IPS-NIHi11 (cell line): ENCODE measurements at places on chromosomes 13 and 19.

GRCh38 chr19:49888510-49888824, 8.2 kb downstream of the IL4I1 start:
- DNase-seq: no peak

DNA sequence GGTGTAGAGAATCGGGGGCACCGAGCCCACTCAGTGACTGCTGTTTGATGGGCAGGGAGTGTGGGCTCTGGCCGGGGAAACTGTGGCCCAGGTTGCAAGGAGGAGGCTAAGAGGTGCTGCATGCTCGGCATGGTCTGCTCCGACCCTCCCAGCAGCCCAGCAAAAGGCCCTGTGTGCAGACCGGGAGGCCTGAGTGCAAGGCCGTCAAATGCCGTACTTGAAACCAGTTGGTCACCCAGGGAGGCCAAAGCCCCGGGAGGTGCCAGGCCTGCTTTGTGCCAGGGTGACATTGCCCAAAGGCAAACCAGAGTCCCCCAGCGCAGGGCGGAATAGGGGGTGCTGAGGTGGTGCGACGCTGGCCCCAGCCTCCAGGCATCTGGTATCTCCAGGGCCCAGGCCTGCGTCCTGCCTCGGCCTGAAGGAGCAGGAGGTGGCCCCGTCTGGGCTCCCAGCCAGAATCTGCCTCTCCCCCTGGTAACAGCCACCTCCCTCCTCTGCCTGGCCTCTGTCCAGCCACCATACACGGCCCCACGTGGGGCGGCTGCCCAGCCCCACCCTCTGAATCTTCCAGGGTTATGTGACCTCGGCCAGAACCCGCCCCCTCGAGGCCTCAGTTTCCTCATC, 4.0 kb downstream of the PIK3R2 start:
- DNase-seq: no peak

- DNase-seq: no peak
Measured at GRCh38 chr13:27973291-27973690, 4.2 kb upstream of the CDX2 start.

DNA sequence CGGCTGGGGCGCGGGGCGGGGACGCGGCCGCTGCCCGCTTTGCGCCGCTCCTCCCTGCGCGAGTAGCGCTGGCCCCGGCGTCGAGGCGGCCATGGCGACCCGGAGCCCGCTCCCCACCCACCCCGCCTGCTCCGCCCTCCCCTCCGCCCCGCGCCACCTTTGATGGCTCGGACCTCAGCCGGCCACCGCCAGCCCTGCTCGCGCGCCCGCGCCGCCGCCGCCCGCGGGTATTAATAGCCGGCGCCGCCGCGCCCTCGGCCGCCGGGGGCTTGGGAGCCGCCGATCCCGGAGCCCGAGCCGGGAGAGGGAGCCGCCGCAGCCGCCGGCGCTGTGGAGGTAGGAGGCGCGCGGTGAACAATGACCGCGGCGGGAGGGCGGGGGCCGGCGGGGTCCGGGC, 261 bp downstream of the FARP1 start:
- DNase-seq: no peak

GRCh38 chr19:42249149-42249750, 5.7 kb downstream of the ERF start:
- DNase-seq: no peak

DNA sequence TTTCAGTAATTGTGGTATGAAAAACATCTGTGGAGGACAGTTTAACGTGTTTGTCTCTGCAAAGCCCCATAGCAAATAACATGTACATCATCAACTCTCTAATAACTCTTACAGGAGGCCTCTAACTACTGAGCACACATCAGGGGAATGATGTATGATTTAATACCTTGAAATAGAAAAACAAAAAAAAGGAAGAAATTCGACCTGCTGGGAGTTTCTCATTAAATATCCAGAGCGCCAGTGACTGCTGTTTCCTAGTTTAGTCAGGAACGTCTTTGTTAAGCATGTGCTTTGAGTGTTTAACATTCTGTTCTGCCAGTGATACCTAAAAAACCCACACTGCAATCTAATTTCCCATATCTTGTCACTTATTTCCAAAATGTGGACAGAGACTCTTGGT, 235.4 kb downstream of the PCDH20 start:
- no peak for DNase-seq

DNA sequence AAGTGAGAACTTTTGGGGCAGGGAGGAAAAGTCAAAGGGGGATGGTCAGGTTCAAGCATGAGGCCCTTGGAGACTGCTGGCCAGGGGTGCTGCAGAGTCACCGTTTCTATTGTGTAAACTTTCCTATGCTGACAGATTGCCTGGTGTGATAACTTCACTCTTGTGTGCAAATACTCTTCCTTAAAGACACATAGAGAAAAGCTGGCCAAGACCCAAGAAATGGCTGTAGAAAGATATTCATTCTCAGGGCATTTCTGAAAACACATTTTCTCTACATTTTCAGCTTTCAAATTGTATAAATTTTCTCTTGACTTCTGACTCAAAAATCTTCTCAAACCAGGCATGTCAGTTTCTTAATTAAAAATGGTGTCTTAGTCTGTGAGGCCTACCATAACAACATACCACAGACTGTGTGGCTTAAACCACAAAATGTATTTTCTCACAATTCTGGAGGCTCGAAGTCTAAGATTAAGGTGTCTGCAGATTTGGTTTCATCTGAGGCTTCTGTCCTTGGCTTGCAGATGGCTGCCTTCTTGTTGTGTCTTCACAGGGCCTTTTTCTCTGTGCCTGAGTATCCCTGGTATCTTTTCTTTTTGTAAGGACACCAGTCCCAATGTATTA, 304.5 kb downstream of the KCNRG start:
- no peak for DNase-seq

DNA sequence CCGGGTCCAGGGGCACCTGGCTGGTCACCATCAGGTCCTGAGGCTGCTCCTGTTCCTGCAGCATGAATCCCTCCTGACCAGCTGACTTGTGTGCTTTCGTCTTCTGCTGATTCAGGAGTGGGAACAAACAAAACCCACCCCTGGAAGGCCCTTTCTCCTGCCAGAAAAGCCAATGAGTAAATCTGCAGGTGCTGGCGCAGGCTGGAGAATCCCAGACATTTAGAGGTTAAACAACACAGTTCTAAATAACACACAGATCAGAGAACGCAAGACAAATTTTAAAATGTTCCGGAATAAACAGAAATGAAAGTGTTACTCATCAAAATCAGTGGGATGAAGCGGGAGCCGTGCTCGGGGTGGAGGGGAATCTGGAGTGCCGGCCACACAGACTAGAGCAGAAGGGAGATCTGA, 60.6 kb upstream of the C13orf46 start:
- no peak for DNase-seq

DNA sequence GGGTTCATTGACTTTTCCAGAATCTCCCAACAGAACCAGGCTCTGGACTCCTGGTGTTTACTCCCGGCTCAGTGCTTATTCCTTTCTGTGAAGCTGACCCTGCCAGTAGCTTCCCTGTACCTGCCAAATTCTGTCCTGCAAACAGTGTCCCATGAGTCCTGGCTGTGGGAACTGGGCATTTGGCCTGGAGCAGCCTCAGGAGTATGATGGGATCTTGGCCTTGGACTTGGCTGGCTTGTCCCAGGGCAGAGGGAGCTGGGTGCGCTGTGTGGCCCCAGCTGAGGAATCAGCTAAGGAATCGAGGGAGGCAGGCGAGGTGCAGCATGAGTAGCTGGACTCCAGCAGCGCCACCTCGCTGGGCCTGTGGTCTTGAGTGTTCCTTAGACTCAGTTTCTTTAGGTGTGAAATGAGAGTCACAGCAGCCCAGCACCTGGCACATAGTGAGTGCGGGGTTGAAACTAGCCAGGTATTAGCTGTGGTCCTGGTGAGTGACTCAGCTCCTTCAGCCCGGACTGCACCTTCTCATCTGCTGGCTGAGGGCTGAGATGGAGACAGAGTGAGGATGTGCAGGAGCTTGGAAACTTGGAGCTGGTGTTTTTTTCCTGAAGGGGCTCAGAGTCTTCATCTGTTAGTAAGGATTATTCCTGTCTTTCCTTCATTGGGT, 10.4 kb downstream of the CLASRP start:
- DNase-seq: no peak

DNA sequence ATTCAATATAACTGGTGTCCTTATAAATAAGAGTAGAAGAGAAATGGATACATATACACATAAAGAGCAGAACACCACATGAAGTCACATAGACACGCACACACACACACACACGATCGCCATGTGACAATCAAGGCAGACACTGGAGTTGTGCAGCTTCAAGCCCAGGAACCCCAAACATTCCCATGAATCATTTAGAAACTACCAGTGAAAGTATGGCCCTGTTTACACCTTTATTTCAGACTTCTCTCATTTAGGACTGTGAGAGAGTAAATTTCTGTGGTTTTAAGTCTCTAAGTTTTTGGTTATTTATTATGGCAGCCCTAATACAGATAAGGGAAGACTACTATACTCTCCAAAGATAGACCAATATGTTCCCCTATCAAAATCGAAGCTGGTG, 20.4 kb upstream of the TNFSF13B start:
- DNase-seq: no peak

DNA sequence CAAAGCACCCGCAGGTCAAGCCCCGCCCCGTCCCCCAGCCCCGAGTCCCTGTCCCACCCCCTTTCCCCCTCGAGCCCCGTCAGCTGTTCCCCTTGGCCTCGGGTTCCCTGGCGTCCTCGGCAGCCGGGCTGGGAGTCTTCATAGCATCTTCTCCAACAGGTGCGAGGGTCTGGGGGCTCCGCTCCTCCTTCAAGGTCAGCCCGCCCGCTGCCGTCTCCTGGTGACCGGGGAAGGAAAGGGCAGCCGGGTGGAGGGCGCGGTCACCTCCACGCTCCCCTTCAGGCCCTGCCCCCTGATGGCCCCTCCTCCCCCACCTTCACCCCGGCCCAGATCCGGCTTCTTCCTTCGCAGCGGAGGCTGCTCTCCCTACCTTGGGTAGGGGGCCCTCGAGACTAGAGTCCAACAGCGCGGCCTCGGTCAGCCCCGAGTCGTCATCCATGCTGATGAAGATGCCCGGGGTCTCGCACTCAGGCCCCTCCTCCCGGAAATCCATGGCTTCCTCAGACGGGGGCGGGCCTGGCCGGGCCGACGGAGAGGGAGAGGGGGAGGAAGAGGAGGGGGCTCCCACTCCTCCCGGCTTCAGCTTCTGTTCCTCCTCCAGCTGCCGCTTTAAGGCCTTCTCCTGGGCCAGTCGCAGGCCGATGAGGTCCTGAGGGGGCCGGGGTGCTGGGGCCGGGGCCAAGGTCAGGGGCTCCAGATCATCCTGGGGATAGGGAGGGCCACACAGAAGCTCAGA, 541 bp upstream of the RSPH6A start:
- DNase-seq: peak; percentile 86

DNA sequence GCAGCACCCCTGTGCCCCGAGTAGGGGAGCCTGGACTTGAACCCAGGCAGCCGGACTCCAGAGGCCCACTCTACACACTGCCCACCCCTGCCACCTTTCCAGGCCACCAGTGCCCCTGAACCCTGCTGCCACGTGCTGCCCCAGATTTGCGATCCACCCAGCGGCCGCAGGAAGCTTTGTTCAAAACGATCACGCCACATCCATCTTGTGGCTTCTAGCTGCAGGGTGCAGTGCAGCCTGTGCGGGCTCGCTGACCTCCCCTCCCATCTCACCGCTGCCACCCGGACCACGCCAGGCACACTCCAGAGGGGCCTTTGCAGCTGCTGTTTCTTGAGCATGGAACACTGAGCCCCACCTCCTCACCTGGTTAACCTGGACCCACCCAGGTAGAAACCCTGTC, 3.8 kb downstream of the RAVER1 start:
- DNase-seq: no peak

- DNase-seq: no peak
Measured at GRCh38 chr13:78587395-78587794, 16.0 kb downstream of the POU4F1 start.

DNA sequence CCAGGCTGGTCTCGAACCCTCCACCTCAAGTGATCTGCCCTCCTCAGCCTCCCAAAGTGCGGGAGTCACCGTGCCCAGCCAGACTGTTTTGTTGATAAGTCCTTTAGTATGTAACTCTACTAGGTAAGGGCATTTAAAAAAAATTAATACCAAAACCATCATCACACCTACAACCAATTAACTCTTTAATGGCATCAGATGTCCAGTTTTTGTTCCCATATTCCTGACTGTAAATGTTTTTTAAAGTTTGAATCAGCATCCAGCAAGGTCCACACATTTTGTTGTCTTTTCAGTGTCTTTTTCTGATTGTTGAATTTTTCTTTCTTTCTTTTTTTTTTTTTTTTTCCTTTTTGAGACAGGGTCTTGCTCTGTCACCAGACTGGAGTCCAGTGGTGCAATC, 5.6 kb downstream of the FCGRT start:
- DNase-seq: no peak

DNA sequence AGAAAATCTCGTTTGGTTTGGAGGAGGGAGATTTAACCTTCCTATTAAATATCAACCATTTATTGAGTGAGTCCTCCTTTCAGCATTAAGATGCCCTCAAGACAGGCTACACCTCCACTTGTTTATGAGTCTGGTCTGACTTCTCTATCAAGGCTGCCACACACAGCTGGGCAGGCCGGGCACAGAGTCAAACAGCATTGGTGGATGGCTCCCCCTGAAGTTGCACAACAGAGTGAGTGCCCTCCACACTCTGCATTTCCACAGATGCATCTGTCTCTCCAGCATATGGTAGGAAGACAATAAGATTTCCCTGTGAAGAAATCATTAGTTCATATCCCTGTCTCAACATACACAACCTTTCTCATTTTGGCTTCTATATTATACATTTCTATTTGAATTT, 31.4 kb downstream of the PHF11 start:
- no peak for DNase-seq

- DNase-seq: no peak
Measured at GRCh38 chr19:17831419-17831888, 10.1 kb upstream of the INSL3 start.

DNA sequence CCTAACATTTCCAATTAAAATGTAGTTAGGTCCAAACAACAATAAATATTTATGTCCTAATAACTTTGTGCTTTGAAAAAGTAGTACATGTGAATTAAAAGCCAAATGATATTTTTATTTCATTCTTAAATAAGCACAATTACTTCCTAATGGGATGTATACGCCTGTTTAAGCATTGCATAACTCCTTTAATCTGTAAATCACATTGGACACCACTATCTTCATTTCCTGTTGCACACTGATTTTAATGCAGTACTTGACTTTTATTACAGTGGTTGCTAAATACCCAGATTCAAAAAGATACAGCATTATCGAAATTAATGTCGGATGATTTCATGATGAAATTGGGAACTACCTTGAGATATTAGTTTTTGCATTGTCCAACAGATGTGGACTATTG, 70.9 kb downstream of the TNFSF11 start:
- no peak for DNase-seq
